ENCODE measurements at places on chromosomes 6 and 20.

- DNase-seq = no peak
Observed at GRCh38 chr6:169568314-169569087, 133.3 kb downstream of the WDR27 start.

GRCh38 chr20:4470375-4470774, 251.3 kb upstream of the PRND start:
- DNase-seq = no peak

GRCh38 chr6:163834226-163834970, 419.9 kb downstream of the QKI start:
- no peak for DNase-seq

- DNase-seq = no peak
Observed at GRCh38 chr20:38395165-38395564, 40.0 kb downstream of the SNHG17 start.

DNA sequence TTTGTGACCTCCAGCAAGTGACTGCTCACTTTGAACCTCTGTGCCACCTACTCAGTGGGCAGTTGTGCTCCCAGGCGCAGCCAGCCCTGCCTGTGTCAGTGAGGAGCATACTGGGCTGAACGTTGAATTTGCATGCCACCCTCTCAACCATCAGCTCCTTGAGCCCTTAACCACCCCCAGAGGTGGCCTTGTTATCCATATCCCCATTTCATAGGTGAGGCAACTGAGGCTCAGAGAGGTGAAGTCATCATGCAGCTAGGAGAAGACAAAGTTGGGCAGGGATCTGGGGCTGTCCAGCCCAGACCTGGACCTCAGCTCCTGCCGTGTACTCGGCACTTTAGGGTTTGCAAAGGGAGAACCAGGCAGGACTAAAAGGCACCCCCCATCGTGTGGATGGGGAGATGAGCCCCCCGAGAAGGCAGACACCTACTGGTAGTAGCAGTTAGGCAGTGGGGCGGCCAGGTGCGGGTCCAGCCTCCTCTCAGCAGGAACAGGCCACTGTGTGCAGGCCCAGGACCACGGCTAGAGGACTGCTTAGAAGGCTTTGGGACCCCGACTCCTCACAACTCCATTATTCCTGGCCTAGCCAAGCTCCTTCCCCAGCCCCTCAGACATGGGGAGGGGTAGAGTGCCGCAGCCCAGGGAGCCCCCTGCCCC, 100.8 kb upstream of the MYL9 start:
- DNase-seq = no peak

GRCh38 chr6:20246125-20246524, 33.9 kb upstream of the MBOAT1 start:
- no peak for DNase-seq

DNA sequence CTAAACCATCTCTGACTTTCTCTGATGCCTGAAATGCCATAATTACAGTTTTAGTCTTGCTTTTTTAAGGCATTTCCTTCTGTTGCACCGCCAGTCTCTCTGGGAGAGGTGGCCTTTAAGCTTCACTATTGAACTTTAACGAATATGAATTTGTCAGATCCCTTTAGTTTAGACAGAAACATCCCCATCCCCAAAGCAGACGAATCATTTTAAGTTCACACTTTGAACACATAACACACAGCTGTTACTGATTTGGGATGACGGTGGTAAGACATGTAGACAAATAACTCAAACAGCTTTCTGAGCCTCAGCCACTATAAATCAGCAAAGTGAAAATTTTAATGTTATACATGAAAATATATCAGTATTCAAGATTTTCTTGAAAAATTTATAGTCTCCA, 7.2 kb upstream of the IPCEF1 start:
- no peak for DNase-seq

DNA sequence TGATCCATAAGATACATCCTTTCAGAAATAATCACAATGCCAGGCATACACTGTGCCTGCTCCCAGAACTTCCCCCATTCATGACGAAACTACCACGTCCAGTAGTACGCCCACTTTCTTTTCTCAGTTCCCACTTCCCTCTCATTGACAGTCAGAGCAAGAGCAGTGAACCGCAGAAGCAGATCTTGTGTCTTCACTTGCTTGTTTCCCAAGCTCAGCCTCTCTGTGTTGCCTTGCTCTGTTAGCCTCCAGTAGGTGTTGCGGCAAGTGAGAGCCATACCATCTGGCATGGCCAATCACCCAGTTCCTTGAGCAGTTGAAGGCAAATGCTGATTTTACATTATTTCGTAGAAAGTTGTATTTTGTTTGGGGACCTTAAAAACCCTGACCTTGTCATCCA, 11.7 kb downstream of the UST start:
- DNase-seq = no peak

DNA sequence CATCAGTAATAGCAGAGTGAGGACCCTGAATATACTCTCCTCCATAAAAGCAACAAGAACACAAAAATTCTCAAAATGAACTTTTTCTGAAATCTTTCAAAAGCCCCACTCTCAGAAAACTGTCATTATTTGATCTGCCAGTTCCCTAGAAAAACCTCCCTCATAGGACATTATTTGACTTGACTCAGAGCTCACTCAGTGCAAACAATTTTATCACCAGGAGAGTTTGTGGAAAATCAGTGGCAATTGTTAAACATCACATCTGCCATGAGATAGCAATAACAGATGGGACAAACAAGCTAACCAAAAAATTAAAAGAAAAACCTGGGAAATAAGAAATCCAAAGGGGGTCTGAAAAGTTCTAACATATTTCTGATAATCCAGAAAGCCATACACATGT, 100.0 kb downstream of the ATG5 start:
- no peak for DNase-seq

DNA sequence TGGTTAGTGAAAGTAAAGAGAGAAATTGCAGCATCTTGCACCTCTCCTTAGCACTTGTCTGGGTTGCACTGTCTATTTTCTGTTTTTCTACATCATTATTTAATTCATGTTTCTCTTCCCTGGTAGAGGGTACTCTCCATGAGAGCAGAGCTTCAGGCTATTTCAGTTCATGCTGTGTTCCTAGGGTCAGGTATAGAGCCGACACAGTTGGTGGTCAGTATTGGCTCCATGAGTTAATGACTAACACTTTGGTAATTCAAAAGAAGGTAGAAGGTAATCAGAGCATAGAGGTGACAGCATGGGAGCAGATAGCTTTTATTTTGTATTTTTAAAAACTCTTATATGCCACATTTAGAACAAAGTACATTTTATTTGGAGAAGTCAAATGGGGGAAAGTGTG, 42.7 kb downstream of the RIMS1 start:
- no peak for DNase-seq

DNA sequence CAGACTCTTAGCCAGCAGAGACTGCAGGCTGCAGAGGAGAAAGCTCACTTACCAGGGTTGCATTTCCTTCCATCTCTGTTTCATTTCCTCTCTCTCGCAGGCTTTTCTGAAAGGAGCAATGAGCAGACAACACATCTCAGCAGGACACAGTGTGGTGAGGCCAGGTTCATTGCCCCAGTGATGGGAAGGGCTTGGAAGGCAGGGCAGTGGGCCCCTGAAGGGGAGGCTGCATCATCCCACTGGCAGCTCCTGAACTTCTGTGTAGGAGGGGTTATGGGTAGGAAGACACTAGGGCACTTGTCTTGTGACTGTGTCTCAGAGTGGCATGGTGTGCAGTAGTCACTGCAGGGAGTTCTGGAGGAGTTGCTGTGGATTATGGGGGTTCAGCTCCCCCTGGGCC, 246.8 kb downstream of the QKI start:
- DNase-seq = no peak

GRCh38 chr20:57469418-57470211, 55.3 kb downstream of the CTCFL start:
- no peak for DNase-seq

DNA sequence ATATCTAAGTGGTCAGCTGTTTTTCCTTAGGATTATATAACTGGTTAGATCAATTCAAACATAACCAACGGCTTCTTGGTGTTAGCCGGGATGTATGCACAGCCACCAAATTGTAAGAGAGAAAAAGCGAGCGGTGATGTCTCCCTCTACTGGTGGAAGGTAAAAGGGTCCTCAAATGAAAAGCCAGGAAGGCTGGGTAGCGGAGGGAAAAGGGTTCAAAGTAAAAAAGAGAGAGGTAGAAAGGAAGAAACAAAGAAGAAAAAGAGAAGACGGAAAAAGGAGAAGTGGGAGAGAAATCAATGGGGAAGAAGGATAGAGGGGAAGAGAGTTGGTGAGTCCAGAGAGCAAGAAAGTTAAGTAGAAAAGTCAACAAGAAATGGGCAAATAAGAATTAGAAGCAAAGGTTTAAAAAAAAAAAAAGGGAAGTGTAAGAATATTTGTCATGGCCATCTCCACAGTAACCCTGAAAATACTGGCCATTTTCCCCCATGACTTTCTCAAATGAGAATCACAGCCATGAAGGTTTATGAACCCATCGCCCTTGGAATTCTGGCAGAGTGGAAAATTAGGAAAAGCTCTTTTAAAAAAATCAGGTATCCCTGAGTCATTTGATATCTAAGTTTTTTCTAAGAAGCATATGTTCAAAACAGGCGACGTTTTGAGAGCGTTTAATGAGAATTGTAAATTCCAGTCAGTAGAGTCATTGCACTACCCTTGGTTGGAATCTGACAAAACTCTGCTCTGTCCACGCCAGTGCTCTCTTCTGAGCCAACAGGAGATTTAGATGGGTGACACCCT, 155.6 kb upstream of the SNX9 start:
- peak; percentile 34 for DNase-seq

DNA sequence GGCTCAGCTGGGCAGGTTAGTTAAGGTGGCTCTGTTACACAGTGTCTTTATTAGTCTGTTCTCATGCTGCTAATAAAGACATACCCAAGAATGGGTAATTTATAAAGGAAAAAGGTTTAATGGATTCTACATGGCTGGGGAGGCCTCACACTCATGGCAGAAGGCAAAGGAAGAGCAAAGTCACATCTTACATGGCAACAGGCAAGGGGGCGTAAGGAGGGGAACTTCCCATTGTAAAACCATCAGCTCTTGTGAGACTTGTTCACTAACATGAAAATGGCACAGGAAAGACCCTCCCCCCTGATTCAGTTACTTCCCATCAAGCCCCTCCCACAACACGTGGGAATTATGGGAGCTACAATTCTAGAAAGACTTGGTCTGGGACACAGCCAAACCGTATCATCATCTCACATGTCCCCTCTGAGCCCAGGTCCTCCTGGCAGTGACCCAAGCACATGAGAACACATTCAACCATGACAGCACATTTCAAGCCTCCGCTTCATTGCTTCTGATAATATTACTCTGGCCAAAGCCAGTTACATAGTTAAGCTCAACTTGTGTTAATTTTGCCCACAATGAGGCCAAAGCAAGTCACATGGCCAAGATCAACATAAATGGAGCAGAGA, 383.9 kb downstream of the PLCB1 start:
- no peak for DNase-seq

GRCh38 chr20:16224836-16225235, 348.4 kb downstream of the KIF16B start:
- DNase-seq = no peak

DNA sequence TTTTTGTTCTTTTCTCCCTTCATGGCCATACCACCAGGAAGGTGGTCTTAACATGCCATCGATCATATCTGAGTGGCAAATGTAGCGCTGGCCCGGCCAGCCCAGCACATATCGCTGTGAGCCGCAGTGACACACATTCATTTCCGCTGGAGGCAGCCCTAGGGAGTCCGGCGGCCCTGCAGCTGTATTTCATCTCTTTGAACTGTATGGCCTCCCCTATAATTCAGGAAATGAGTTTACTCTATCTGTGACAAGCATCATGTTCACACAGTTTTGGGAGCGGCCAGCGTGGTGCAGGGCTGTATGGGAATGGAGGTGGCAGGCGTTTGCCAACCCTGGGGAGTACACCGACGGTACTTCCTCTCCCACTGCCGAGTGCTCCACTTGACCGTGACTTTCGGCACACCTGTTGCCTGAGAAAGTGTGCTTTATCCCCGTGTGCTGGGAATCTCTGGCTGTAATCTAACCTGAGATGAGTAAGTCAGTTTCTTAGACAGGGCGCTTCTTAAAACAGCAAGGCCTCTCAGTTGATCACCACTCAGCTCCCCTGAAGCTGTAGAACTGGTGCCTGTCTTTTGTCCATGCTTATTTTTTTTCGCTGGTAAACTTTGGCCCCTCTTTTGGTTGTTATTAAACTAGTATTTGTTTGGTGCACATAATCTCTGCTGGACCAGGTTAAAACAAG, 257.1 kb upstream of the TAB2 start:
- DNase-seq = peak; percentile 28

- DNase-seq = no peak
Observed at GRCh38 chr6:85115376-85115775, 334.5 kb upstream of the NT5E start.

- DNase-seq = no peak
Observed at GRCh38 chr20:53829724-53830521, 236.3 kb upstream of the ZNF217 start.

- no peak for DNase-seq
Observed at GRCh38 chr20:1327241-1327653, 1.7 kb downstream of the SDCBP2 start.
